Cerebellar nuclear complex (tissue), 1 donor: ENCODE measurements at places on chromosomes 2 and 18.

DNA sequence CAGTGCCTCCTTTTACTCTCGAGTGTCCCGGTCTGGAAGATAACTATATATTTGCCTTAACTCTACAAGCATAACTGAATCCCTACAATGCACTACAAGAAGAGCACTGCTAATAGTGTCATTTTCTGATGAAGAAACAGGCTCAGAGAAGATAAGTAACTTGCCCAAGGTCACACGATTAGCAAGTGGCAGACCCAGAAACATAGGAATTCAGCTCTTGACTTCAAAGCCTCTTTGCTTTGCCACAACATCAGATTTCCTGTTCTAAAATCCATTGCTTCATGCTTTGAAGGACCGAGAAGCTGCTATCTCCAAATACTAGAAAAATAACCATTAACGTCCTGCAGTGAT lies 65.6 kb downstream of the HS1BP3 start:
- no peak for DNase-seq

GRCh38 chr2:21057097-21057496 lies 13.2 kb upstream of the APOB start:
- no peak for DNase-seq

- DNase-seq, result no peak
Measured at GRCh38 chr2:42693013-42693615, 70.8 kb downstream of the OXER1 start.

- no peak for DNase-seq
Measured at GRCh38 chr2:46010925-46011490, 286.2 kb upstream of the EPAS1 start.

DNA sequence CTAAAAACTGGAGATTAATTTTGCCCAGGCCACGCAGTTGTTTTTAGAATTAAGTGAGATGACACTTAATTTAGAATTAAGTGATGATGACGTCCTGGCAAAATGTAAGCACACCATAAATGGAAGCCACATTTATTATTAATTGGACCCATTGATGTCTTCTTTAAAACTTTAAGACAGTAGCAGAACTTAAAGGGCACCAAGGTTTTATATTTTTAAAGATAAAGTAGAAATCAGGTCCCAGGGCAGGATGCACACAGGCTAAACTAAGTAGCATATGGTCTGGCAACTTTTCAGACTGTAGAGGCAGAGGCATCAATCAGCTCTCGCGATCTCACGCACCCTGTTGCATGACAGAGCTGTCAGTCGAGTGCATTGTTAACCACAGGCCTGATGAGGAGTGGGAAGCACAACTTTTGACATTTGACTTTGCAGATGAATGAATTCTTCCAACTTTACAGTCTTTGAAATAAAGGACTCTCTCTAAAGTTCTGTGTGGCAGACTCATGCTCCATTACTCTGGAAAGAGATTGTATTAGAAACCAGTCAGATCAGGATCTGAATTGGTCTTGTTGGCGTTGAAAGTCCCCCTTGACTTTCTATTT lies 232.4 kb downstream of the CD226 start:
- no peak for DNase-seq

GRCh38 chr2:42333579-42333978 lies 27.4 kb downstream of the COX7A2L start:
- DNase-seq, result no peak

GRCh38 chr18:21914739-21915319 lies 174.2 kb downstream of the MIB1 start:
- no peak for DNase-seq

GRCh38 chr2:178211943-178212342 lies 17.6 kb downstream of the OSBPL6 start:
- no peak for DNase-seq

DNA sequence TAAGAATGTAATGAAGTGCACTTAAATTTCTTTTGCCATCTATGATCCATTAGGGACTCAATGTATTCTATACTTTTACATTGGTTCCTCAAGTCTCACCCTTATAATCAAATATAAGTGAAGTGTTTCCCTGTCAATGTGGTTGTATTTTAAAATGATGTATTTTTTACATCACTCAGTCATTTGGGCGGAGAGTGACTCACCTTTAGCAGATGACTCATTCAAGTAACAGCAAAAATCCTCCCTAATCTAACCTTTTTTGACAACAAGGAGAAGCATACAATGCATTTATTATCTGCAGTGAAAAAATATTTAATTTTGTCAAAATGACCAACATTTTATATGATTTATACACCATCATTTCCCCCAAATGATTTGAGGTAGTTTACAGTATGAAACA lies 94.4 kb downstream of the FANCL start:
- no peak for DNase-seq

GRCh38 chr2:1968209-1968987 lies 224.1 kb upstream of the PXDN start:
- no peak for DNase-seq

GRCh38 chr2:165587335-165587938 lies 117.9 kb downstream of the CSRNP3 start:
- no peak for DNase-seq

DNA sequence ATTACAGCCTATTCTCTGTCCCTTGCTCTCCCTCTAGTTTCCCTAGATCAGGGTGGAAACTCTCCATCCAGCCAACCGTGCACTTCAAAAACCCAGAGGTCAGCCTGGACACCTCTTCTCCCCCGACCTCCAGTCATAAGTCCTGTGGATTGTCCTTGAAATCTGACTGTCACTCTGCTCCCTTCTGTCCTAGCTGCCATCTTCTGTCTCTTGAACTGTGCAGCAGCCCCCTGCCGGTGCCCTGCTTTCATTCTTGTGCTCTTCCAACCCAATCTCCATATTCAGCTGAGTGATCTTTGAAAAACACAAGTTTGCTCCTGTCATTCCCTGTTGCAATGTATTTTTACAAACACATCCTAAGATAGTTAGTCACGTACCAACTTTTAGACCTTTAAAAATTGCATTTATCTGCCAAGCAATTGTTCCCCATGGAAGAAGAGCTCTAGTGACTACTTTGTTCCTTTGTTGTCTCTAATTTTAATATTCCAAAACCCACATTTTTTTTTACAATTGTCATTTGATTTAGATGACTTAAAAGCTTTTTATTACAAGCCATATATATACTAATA lies 254.3 kb downstream of the CAMKMT start:
- DNase-seq, result no peak

DNA sequence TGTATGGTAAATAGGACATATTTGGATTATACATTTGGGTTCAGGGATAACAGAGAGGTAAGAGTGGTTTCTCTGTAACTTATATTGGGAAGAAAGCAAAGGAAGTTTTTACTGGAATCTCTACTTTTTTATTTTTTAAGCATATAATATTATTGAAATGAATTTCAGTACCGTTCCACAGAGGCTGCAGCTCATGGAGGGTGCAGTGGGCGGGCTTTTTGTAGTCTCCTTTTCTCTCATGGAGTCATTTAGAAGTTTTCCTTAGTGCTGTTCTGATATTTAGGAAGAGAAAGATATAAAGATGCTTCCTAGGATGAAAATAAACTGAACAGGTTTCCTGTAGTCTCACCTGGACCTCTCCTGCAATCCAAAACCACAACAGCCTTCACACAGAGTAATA lies 1153.3 kb upstream of the TMEFF2 start:
- no peak for DNase-seq

DNA sequence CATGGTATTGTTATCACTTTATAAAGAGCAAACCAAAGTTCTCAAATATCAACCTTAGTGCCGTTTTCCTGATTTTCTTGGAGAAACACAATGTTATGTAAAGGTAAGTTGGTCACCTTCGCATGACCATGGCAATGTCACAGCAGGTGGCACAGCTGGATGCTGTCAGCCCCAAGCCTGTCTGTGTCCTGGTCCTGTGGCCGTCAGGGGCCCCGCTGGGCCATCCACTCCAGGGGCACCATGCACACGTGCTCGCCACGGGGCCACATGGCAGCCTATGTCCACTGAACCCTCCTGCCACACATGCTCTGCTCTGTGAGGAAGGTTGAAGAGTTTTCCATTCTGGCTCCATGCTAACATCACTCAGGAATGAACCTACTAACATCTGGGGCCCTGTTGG lies 85.9 kb downstream of the EIPR1 start:
- DNase-seq, result no peak

DNA sequence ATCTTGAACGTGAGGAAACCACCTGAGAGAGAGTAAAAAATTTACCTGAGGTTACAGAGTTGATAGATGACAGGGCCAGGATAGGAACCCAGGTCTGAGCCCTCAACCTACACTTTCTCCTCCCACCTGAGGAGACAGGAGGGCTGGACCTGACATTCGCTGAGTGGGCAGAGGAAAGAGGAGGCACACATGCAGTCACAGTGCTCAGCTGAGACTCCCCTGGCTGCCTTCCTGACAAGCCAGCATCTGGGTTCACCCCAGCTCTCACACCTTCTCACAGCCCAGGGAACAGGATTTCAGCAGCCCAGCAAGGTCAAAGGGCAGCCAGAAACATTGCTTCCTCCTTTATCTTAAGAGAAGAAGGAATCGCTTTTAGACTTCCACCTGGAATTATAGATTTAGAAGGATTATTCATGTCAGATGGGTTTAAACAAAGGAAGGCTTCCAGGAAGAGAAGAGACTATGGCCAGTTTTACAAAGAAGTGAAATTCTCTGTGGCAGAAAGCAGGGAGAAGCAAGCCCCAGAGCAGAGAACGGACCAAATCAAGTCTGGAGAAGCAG lies 18.1 kb upstream of the PKDCC start:
- no peak for DNase-seq

DNA sequence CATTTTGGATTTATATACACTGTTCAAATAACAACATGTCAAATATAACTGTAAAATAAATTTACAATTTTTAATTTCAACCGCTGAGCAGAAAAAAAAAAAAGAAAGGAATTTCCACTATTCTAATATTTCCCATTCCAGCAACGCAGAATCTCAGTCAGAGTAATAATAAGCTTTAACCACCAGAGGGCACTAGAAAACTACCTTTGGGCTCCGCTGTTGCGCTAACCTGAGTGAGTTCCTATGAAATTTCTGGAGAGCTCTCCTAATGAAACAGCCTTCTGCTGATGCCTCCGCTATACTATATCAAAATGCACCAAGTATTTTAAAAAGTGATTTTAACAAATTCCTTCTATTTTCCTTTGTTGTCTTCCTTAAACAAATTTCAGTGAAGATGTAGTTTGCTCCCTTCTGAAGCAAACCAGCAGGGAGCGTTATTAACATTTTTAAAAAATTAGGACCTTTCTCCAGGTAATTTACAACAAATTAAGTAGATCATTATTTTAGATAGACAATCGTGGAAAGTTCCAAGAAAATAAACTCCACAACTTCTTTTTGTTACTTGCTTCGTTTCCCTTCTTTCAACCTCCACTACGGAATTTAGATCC lies 23.0 kb downstream of the ERMN start:
- no peak for DNase-seq

DNA sequence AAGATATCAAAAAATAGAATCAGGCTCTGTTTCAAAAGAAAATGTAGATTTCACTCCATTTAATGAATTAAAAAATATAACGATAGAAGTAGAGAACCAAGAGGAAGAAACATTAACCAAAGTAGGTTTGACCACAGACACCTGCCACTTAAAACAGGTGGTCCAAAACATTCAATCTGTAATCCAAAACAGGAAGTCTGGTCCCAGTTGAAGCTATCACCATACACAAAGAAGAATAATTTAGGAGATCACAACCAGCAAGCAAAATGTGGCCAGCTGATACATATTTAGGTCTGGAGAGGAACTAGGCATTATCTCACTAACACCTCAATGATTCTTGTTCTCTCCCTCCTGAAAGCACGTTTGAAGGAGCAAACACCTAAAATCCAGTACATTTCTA lies 73.1 kb downstream of the FTCDNL1 start:
- no peak for DNase-seq

GRCh38 chr2:98532756-98533155 lies 75.6 kb downstream of the COA5 start:
- peak; percentile 77 for DNase-seq

DNA sequence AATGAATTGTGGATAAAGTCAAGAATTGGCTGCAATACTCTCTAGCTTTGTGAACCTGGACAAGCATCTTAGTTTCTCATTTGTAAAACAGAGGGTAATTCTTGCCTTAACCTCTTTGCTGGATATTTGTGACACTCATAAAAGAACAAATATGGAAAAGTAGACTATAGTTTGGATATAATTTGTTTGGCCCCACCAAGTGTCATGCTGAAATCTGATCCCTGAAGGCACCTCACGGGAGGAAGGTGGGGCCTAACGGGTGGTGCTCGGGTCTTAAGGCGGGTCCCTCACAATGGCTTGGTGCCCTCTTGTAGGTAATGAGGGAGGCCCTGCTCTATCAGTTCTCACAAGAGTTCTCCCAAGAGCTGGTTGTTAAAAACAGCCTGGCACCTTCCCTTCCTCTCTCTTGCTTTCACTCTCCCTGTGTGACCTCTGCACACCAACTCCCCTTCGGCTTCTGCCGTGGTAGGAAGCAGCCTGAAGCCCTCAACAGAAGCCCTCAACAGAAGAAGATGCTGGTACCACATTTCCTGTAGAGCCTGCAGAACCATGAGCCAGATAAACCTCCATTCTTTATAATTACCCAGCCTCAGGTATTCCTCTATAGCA lies 37.4 kb downstream of the ARL4C start:
- DNase-seq, result no peak
